Osteoblast (primary cell): ENCODE measurements at places on chromosomes 5 and 9.

DNA sequence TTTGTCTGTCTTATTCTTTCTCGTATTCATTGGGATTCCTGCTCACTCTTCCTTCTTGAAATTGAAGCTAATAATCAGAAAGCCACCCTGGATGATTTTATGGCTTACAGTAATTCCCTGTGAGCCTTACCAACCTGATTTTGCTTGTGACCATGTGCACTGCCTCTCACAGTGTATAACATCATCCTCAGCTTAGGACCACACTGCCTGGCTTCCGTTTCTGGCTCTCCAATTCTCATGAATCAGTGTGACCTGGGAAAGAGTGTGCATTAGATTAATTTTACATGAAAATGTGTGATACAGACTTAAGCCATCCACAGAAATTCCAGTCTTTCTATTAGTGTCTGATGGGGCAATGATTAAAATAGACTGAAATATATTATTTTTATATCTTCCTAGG lies 126.8 kb upstream of the DMRT1 start:
- no peak for DNase-seq

GRCh38 chr5:76754668-76755078 lies 38.7 kb downstream of the F2R start:
- no peak for DNase-seq

DNA sequence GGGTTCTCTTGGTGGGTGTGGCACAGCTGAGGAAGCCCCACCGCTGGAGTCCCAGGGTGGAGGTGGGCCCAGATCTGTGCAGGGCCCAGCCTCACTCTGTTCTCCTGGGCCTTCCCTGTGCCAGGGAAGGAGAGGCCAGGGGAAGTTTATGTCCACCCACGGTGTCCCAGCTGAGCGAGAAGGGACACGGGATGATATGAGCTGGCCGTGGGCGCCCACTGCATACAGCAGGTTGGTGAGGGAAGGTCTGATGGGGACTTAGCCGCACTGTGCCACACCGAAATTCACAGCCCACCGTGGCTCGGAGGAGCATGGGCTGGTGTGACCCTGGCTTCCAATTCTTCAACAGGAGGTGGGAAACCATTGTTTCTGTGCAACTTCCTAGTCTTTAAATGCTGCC lies 33.9 kb downstream of the UNC5A start:
- no peak for DNase-seq

GRCh38 chr5:62778316-62779009 lies 199.8 kb downstream of the LRRC70 start:
- DNase-seq: peak; percentile 47

GRCh38 chr5:81391-82021 lies 10.5 kb upstream of the PLEKHG4B start:
- DNase-seq: peak; percentile 55

GRCh38 chr9:35956651-35957050 lies 1.3 kb downstream of the OR2S2 start:
- no peak for DNase-seq

DNA sequence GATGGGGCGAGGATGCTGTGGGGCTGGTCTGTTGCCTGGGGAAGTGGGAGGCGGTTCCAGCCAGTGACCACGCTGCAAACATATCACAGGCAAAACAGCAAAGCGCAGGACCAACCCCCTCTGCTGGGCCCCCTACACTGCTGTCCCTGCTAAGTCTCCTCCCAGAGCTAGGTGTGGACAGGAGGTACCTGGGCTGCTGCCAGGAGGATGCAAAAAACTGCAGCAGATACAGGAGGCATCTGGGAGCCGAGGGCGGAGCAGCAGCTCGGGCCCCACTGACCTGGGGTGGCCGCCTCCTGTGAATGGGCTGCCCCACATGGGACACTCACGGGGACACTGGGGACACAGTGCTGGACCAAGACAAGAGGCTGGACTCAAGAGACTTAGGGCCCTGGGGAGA lies 48.0 kb upstream of the PHYKPL start:
- DNase-seq: peak; percentile 6

DNA sequence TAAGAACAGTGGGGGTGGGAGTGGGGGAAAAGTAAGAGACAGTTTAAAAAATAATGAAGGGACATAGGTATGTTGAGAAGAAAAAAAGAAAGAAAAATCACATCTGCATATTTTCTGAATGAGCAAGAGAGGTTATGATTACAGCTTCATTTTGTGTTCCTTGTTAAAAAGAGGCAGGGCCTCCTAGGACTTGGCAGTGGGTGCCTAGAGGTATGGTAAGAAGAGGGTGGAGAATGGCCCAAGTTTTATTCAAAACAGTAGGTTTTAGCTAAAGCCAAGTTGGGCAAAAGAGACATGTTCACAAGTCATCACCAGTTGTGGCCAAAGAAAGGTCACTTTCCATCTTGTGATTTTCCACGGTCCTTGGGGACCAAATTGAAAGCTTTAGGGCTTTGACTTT lies 643.4 kb downstream of the CCDC171 start:
- no peak for DNase-seq

DNA sequence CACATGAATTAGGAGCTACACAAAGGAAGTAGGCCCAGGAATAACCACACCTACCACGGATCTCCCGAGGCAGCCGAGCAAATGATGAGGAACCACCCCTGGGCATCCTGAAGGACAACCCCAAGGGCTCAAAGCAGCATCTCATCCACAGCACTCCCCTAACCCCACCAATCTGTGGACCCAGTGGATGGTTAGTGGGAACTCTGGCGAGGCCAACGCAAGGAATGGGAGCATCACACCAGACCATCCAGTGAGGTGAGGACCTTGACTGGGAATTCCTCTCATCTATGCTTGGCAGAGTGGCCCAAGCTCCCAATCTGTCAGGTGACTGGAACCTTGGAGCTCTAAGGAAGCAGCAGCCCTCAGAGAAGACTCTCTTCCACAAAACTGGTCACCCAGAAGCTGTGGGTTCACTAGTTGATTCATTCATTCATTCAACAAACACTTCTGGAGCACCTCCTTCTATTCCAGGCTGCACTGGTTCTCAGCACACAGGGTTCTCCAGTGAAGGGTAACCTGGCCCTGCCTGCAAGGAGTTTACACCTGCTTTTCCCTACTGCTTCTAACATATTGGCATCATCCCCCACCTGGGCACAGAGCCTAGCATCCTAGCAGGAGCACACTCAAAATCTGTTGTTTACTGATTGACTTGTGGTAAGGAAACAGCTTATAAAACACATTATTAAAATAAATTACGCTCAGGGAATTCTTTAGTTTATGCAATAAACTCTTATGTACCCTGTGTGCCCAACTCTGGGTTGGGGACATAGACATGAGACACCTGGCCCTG lies 4.9 kb downstream of the ACSL6 start:
- no peak for DNase-seq

DNA sequence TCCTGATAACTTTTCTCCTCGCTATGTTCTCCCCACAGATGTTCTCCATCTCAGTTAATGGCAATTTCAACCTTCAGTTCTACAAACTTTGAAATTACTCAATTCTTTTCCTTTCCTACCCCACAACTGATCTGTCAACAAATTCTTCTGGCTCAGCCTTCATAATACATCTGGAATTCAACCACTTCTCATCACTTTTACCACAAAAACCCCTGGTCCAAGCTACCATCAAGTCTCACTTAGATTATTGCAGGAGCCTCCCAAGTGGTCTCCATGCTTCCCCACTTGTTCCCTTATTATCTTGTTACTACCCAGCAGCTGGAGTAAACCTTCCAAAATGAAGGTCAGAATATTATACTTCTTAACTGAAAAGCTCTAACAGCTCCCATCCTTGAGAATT lies 110.1 kb downstream of the FBN2 start:
- no peak for DNase-seq

DNA sequence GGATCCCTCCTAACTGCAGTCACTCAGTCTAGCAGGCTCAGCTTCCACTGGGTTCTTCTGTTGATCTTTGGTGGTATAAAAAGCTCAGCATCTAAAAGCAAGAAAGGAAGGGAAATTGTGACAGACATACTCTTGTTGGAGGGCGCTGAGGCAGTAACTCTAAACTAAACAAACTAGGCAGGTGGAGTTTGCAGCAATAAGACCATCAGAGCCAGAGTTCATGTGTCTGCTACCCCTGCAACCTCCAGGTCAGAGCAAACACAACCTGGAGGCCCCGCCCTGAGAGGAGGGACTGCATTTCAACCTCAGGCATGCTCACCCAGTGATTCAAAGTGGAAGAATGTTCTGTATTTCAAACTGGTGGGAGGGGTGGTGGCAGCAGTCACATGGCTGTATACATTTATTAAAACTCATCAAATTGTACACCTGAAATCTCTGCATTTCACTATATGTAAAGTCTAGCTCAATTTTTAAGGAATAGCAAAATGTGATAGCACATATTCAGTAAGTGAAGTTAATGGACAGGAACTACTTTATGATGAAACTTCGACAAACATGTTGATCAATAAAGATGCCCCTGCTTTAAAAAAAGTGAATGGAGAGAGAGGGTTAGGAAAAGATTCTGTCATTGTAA lies 7.1 kb downstream of the ACTL7A start:
- peak; percentile 72 for DNase-seq

DNA sequence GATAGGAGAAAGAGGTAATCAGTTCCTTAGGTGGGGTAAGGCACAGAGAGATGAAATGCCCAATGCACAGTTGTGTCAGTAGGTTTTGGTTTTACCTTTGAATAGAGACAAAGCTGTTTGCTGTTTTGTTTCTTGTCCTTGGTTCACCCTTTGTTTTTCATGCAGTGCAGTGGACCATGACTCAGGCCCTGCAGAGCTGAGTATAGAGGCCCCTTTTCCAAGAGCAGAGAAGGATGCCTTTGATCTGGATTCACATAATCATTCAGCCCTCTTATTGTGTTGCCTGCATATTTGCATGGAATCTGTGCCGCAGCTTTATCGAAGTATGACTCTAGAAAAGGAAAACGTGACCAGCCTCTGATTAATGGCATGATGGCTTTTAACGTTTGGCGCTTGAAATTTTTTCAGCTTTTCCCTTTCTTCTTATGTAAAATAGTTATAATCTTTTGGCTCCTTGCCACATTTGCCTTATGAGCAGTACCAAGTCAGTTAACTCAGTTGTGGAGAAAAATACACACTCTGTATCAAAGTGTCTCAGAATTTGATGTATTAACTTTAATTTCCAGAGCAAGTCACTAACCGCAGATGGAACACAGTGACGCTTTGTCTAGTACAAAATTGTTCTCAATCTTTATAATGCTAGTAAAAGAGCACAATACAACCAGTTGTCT lies 197.6 kb downstream of the KDM4C start:
- peak; percentile 50 for DNase-seq

DNA sequence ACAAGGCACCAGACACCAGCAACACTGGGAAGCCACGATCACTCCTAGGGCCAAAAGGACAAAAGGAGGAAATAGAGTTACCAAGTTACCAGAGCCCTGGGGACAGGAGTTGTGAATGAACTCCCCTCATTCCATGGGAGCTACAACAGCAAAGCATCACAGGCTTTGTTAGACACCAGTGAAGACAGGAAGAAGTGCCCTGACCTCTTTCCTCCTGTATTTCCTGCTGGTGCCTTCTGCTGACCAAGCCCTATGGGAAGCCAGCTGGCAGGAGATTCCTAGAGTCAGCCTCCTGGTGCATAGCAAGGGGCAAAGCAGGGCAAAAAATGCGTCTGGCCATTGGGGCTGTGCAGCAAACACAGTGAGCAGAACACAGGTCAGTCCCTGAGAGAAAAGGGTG lies 374.7 kb downstream of the ZSWIM6 start:
- DNase-seq: no peak

DNA sequence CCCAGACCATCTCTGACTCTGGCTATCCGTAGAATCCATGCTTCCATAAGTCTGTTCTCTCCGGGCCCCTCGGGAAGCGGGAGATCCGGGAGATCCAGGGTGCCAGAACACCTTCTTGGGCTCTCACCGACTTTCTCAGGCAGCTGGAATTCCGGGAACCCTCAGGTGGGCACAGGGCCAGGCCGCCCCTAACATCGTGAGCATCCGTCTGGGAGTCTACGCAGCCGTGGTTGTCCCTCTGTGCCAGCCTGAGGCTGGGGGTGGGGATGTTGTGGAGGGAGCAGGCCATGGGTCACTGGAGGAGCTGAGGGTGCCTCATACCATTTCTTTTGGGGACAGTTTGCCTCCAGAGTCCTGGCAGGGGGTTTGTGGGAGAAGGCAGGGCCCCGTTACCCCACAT lies 92.3 kb upstream of the COL5A1 start:
- DNase-seq: peak; percentile 86

GRCh38 chr9:110728058-110728457 lies 59.5 kb downstream of the MUSK start:
- DNase-seq: no peak

GRCh38 chr5:96242571-96242970 lies 190.5 kb downstream of the PCSK1 start:
- DNase-seq: no peak

DNA sequence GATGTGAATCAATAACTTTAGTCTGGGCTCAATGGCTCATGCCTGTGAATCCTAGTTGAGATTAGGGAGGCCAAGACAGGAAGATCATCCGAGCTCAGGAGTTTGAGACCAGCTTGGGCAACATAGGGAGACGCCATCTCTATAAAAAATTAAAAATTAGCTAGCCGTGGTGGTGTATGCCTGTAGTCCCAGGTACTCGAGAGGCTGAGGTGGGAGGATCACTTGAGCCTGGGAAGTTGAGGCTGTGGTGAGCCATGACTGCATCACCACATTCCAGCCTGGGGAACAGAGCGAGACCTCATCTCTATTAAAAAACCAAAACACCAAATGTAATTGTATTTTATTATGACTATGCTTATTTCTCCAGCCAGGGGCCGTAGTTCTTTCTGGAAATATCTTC lies 69.6 kb upstream of the NR5A1 start:
- DNase-seq: no peak

- DNase-seq: no peak
These were observed 6.5 kb upstream of the INSL6 start for GRCh38 chr9:5191985-5192384.

DNA sequence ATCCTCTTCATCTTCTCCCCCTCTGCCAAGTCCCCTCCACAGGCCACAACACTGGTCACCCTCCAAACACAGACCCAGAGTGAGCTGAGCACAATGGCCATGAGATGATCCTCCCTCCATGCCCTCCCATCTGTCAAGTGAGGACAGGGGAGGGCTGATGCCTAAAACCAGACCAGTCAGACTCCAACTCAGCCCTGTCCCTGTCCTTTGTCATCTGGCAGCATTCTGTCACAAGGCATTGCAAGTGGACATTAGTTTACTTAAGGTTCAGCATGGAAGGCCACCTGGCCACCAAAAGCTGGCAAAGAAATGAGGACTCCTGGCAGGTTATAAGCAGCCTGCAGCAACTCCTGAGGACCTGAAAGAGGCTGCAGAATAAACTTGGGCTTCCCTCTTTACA lies 136.2 kb upstream of the SLC30A5 start:
- DNase-seq: peak; percentile 27

GRCh38 chr9:27054841-27055240 lies 49.4 kb upstream of the LRRC19 start:
- no peak for DNase-seq

- DNase-seq: no peak
These were observed 18.9 kb downstream of the PLK2 start for GRCh38 chr5:58440901-58441460.

- DNase-seq: no peak
These were observed 579.2 kb upstream of the FAM174A start for GRCh38 chr5:99955962-99956361.

GRCh38 chr9:77735494-77735893 lies 87.4 kb upstream of the GNA14 start:
- DNase-seq: no peak
